ENCODE measurements at places on chromosomes 6 and 20.

DNA sequence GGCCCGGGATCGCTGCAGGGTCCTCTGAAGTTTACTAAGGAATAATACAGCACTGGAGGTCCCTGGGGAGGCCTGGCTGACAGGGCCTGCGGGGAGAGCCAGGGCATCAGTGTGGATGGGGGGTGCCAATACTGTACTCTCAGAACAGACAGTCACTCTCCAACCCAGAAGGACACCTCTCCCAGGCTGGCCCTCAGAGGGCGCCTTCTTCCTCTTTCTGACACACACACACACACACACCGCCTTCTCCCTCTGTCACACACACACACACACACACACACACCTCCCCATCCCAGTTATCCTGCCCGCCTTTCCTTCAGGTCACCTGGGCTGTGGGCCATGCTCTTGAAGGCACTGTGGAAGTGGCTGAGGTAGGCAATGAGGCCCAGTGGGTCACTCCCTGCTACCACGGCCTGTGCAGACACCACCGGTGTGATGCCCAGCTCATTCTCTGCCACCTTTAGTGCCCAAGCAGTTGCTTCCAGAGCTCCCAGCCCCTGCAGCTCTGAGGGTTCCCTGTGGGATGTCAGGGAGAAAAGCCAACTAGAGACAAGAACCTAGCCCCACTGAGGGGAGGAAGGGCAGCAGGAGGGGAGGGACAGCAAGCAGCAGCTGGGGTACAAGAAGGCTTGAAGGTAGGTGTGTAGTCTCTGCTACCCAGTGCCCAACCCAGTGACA, 7.5 kb downstream of the SMPD2 start:
- DNase-seq: no peak

- no peak for DNase-seq
Observed at GRCh38 chr6:96990989-96991388, 66.5 kb downstream of the KLHL32 start.

DNA sequence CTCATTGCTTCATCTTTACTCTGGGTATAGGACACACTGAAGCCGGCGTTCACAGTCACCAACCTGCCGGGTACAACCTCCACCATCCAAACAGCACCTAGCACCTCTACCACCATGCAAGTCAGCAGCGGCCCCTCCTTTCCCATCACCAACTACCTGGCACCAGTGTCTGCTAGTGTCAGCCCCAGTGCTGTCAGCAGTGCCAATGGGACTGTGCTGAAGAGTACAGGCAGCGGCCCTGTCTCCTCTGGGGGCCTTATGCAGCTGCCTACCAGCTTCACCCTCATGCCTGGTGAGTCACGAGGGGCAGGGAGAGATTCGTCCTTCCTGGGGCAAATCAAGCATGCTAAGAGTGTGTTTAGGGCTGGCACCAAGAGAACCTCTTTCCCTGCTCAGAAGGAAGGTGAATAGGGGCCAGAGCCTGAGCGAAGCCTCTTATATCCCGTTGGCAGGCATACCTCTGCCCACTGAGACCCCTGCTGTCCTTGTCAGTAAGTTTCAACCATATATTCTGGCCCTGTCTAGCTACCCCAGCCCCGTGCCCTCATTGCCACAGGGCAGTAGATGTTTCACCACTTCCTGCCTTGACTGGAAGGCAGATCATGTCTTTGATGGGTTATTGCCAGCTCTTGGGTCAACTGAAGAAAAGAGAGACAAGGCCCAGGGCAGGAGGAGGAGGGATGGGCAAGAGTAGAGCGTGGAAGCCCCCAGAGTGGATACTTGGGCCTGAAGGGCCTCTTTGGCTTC, 4.8 kb downstream of the SRF start:
- DNase-seq: no peak

- no peak for DNase-seq
Observed at GRCh38 chr6:47147175-47147727, 105.1 kb upstream of the ADGRF1 start.

DNA sequence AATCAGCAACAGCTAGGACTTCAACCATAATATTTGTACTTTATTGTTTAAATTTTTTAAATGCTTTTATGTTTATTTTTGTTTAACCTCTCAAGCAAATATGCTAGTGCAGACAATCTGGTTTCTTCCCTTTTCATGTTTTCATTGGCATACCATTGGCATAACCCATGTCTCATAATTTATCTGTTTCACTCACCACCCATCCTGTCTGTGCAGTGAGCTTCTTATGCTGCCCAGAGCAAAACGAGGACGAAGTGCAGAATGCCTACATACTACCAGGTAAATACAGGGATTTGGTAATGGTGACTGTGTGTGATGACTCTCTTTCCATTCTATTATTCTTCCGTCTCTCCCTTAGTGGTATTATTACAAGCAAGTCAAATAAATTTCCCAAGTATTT, 361.4 kb upstream of the KCNQ5 start:
- DNase-seq: no peak

DNA sequence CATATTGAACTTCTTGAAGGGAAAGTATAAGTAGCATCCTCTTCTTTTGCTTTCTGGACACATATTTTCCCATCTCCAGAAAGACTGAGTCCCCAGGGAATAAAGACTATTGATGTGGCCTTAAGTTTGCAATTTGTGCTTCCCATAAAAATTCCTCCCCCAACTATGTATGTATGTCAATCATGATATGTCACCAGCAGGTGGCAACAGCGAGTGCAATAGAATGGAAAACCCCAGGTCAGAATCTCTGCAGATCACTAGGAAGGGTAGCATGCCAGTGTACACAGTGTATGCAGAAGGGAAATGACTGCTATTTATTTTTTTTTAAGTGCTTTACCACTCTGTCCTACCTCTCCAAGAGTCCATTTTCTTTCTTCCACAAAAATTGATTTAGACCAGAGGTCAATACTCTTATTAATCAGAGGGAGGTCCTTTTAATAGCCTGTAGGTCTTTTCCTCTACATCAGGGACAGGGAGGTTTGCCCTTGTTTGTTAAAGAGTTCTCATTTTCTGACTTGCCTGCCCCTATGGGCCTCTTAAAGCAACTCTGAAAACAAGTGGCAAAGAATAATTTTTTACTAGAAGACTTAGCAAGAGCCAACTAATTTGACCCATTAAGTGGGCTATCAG, 61.4 kb downstream of the BMP2 start:
- DNase-seq: no peak

DNA sequence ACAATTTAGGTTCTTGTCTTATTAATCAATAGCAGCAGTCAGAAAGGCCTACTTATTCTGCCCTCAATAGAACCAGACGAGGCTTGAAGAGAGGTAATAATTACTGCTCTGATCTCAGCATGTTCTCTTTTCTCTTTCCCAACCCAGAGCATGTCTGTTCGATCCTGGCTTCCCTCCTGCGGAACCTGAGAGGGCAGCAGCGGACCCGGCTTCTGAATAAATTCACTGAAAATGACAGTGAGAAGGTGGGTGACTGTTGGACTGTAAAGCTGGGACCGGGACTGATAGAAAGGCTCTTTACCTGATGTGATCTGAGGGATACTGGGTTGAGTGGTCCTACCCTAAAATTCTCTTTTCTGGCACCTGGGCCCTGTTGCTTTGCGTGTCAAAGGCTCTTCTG, 63.0 kb upstream of the VSTM2L start:
- no peak for DNase-seq

- no peak for DNase-seq
Observed at GRCh38 chr20:33585413-33585812, 76.7 kb upstream of the C20orf144 start.

DNA sequence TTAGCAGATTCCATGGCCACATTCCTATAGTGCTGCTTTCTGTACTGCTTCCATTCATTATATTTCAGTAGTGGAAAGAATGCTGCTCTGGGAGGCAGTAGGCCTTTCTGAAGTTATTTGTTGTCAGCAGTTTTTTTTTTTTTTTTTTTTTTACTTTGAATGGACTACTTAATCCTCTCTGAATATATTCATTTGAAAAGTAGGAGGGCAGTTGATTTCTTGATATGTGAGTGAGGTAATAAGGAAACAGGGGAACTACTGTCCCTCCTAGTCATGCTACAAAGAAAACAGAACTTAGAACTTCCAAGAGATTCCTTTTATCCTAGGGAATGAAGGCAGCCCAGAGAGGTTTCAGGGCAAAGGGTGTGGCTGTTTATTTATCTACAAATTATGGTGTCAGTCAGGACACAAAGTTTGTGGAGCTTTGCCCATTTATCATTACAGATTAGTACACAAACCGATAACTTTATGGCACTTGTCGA, 155.9 kb downstream of the JARID2 start:
- no peak for DNase-seq

DNA sequence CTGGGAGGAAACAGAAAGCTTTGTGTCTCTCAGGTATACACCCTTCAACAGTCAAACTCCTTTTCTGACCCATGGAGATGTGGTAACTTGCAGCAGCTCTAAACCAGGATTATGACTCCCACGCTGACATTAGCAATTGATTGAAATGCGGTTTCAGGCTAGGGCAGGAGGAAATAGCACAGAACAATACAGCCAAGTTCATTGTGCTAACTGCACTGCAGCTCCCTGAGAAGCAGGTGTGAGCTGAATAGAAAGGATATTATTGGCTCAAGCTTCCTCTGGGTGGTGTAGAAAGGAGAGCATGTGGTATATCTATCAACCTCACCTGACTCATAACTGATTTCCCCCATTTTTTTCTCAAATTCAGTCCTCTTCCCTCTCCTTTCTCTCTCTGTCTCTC, 612.3 kb upstream of the BTBD3 start:
- DNase-seq: no peak

GRCh38 chr6:131003488-131004386, 59.3 kb downstream of the EPB41L2 start:
- DNase-seq: no peak

- DNase-seq: peak; percentile 27
Observed at GRCh38 chr6:27505209-27506027, 32.5 kb upstream of the ZNF184 start.

DNA sequence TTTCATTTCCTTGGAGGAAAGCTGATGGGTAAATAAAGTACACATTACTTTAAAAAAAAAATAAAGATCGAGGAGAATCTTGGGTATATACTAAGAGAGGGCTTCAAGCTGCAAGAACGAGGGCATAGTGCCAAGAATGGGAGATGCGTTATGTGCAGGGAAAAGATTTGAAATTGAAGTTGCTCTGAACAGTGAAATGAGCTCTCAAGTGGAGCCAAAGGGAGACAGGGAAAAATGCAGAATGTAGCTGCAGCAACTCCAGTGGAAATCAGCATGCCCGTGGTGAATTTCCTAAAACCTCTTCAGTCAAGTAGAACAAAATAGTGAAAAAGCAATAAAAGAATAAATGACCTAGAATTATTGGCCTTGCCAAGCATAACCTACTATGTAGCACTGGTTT, 11.4 kb upstream of the COL9A1 start:
- no peak for DNase-seq

- DNase-seq: no peak
Observed at GRCh38 chr6:112439432-112439831, 92.3 kb downstream of the RFPL4B start.

DNA sequence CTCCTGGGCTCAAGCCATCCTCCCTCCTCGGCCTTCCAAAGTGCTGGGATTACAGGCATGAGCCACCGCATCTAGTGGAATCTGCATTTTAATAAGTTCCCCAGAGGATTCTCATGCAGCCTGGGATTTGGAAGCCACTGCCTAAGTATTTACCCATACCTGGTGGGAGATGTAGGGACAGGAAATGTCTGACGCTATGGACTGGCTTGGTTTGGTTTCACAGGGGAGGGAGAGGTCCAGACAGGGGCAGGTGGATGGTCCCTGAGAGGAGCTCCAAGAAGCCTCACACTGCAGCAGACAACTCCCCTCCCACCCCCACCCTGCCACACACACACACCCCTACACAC, 4.4 kb downstream of the VSTM2L start:
- no peak for DNase-seq

GRCh38 chr6:19301980-19302379, 535.2 kb upstream of the ID4 start:
- no peak for DNase-seq

GRCh38 chr6:87277123-87277522, 45.3 kb upstream of the SMIM8 start:
- DNase-seq: no peak

DNA sequence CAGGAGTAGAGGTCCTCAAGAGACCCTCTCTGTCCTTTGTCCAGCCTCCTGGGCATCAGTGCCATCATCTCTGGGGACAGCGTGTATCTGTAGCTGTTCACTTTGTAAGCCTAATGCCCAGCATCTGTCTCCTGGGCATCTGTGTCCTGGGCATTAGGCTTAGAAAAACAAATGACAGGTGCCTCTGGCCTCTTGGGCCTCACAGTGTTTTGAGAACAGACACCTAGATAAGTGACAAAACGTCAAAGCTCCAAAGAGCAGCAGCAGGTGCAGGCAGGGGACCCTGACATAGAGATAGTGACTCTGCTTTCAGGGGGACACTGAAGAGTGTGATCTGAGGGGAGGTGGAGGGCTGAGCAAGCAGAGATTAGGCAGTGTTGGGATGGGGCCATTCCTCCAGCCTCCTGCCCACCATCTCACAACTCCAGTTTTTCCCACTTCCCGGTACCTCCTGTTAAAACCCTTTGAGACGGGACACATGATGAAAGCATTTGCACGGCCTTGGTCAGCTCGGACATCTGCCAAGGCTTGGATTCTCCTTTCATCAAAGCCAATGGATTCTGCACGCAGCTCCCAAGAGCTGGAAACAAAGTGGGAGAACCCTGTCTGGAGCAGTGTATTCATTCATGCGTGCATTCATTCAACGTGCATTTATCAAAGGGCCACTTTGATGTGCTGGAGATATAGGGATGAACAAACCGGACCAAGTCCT, 55.5 kb upstream of the CD93 start:
- no peak for DNase-seq

- DNase-seq: no peak
Observed at GRCh38 chr6:67594366-67594765, 1040.7 kb upstream of the ADGRB3 start.

DNA sequence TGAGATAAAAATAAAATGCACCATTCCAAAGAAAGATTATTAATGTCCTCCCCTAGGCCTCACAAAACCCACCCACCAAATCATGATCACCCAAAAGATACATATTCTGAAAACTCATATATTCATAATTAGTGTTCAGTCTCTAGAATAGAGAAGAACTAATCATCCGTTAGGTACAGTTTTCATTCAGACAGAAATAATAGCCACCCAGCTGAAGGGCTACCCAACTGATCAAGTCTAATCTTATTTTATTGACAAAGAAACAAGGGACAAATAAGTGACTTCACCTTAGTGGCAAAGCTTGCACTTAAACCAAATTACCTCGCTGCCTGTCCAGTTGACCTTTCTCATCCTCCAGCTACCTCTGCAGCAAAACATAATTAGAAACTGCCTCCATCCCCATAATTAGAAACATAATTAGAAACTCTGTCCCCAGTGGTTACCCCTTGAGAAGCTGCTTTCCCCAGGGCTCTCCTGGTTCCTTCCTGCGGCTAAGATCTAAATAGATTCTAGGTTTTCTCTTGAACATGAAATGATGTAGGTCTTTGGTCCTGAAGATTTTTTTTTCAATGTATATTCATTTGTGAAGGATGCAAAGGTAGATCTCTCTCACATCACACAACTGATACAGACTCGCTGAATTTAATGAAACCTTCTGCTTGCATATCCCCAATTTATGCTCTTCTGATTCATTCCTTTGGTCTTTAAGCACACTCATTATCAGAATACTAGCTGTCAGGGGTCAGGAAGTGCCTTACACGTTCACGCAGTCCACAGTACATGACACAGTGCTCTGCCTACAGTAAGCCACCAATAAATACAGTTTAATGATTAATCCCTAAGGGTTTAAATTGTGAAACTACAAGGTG, 46.3 kb downstream of the HBS1L start:
- DNase-seq: no peak

GRCh38 chr6:15088904-15089568, 156.8 kb upstream of the JARID2 start:
- no peak for DNase-seq

Measured in stimulated activated CD4-positive, alpha-beta T cell treated with anti-CD3 and anti-CD28 coated beads, TNF-alpha, amount 100 ng/mL, for 1 hour (primary cell).